ENCODE measurements at places on chromosomes 2 and 18.

DNA sequence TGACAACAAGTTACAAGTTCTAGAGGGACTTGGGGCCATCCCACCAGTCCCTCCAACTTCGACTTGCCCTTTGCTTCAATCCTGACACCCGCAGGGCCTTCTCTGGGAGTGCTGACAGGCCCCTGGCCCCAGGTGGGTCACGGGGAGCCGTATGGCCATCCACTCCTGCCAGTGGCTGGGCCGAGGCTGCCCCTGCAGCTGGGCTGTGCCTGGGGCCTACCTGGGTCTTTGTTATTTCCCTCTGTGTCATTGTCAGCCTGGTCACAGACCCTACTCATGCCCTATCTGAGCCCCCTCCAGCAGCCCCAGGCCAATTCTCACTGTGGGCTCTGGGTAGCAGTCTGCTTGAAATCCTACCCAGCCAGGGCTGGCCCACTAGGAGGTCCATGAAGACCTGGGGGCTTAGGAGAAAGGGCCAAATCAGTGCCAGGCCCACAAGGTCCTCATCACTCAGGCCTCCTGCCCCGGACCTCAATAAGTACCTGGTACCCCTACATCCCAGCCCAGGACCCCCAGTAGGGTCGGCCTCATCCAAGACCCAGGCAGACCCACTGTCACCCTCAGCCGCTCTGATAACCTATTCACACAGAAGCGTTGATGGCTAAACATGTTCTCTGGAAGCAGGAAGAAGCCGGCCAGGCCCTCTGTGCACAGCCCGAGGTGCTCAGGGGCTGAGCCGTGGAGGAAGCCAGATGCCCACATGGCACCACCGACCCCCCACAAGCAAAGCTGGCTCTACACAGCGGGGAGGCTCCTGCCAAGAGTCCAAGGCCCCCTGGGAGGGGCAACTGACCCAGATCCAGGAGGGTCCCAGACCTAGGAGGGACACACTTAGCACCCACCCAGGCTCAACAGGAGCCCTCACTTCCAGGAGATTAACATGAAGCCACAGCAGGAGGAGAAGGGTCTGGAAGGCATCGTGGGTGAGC lies 57.7 kb downstream of the BIN1 start:
- DNase-seq = peak; percentile 50

GRCh38 chr2:119248311-119248710 lies 24.7 kb downstream of the STEAP3 start:
- DNase-seq = no peak

GRCh38 chr2:31413862-31414550 lies 536 bp downstream of the XDH start:
- DNase-seq = no peak

- DNase-seq = no peak
Observed at GRCh38 chr2:147273628-147274027, 571.2 kb upstream of the ACVR2A start.

GRCh38 chr2:152067823-152068222 lies 31.0 kb downstream of the CACNB4 start:
- no peak for DNase-seq

- no peak for DNase-seq
Observed at GRCh38 chr2:145068509-145068908, 548.6 kb upstream of the ZEB2 start.

DNA sequence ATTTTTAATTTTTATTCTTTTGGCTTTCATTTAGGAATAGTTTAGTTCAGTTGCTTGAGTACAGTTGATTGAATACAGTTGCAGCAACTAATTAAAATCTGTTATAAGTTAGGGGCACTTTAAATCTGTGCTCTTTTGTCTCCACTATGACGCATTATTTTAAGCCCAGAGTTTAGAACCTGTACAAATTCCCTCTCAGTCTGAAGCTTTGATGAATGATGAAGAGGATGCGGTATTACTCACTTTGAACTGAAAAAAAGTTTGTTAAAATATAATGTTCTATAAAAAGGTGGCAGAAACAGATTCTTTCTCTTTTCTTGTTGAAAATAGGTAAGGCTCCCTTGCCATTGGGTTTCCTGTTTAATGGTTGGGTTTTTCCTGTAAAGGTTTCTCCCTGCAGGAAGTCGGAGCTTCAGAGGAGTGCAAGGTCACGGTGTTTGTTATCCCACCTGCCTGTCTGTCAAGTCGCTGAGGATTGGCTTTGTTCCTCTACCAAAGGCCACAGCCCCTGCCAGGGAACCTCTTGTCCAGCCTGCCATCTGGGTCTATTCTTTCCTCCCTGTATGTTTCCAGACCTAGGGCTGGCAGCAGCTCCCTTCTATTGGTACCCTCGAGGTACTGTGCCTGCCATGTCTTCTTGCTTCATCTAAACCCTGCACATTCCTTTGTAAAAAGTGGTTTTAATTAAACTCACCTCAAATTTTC lies 43.8 kb upstream of the FN1 start:
- DNase-seq = no peak

DNA sequence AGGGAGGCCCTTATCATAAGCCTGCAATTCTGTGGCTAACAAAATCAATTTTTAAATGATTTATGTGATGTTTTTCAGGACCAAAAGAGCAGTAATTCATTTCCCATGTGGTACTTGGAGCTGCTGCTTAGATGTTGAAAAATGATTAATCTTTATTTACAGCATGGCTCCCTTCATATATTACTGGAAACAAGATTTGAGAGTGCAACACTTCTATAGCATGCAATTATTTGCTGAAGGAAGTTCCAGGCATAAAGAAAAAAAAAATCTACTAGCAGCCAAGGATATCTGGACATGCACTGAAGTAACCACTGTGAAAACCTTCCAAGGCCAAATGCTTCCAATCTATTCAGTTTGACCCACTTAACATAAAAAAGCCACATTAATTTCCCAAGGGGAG lies 186.3 kb downstream of the SLC8A1 start:
- DNase-seq = no peak

All from heart left ventricle (tissue), 16 donors.